ENCODE measurements at places on chromosomes 13 and 19.
A peak's percentile ranks its signal among the peaks of the same experiment; 100 is the strongest.

DNA sequence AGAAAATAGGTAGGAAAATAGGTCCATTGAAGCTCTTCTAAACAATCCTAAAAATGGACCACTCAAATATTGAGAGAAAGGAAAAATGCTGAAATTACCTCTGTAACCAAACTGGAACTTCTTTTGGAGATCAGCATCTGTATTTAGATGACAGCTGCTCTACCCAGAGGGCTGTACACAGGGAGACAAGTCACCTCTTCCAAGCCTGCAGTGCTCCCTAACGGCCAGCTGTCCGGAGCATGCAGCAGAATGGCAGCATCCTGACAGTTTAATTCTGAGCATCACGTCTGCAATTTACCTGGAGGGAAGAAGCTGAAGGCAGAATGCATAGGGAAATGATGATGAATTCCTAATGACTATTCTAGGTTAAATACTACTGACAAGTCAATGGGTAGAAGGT, 62.8 kb upstream of the DIAPH3 start:
- DNase-seq = no peak

- no peak for DNase-seq
These were observed 29.0 kb downstream of the DZIP1 start for GRCh38 chr13:95615539-95615938.

- no peak for DNase-seq
These were observed 26.7 kb downstream of the ADPRHL1 start for GRCh38 chr13:113426591-113426986.

DNA sequence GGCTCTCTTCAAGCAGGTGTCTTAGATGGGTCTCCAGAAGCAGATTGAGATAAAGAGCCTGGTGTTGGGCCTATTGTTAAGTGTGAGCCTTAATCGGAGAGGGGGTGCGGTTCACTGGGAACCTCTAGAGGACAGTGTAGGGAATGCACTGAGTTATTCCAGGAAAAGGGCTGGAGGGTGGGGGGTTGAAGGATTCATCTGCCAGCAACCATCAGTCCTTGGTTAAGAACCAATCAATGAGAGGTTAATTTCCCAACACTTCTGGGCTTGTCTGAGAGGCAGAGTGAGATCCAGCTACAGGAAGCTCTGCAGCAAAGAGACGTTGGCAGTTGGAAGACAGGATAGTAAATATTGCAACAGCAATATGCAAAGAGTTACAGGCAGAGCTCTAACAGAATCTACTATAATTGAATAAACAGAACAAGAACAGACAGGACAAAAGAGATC, 28.7 kb downstream of the CYP4F2 start:
- peak; percentile 36 for DNase-seq

GRCh38 chr19:54026656-54027055, 35.2 kb downstream of the CACNG6 start:
- DNase-seq = no peak

DNA sequence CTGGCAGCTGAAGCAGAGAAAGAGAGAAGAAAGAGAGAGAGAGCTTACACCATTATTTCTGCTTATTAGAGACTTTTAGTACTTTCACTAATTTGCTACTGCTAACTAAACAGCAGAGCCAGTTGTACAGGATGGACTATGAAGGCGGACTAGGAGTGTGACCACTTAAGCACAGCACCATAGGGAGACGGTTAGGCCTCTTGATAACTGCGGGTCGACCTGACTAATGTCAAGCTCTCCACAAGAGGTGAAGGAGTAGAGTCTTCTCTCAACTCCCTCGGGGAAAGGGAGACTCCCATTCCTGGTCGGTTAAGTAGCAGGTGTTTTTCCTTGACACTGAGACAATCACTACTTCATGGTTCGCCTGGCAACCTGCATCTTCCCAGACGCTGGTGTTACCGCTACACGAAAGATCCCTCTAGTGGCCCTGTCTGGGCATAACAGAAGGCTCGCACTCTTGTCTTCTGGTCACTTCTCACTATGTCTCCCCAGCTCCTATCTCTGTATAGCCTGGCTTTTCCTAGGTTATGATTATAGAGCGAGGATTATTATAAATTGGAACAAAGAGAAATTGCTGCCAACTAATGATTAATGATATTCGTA, 5.3 kb upstream of the PSG7 start:
- no peak for DNase-seq

- DNase-seq = no peak
These were observed 2.8 kb upstream of the CERS4 start for GRCh38 chr19:8206147-8207087.

DNA sequence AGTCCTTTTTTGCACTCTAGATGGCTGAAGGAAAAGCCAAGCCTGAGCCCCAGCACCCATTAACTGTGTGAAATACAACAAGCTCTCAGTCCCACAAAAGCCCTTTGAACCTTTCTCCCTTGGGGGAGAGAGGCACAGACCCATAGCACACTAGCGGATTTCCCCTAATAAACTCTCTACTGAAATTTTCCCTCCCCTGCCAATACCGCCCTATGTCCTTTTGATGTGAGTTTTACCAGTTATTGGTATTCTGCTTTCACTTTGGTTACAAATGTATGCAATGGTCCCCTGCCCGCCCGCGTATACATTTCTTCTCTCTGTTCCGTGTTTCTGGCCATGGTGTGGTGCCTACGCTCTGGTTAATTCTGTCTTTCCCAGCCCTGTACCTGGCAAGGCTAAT, 54.0 kb upstream of the MYO16 start:
- DNase-seq = no peak

- peak; percentile 59 for DNase-seq
These were observed 20.3 kb upstream of the AKT2 start for GRCh38 chr19:40305403-40305802.

DNA sequence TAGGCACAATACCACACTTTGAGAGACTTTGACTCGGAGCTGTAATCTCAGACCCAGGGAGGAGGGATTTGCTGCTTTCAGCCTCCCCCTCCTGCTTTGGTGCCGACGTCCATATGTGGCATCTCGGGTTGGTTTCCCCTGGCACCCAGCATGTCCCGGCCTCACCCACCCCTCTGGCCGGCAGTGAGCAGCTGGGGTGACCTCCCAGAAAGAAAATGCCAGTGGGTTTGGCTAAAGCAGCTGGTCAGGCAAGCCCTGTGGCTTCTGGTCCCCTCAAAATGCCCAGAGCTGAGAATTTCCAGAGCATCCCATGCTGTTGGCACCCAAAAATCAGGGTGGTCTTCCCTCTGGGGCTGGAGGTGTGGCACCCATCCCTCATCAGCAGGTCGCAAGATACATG, 34.1 kb downstream of the INSR start:
- no peak for DNase-seq

DNA sequence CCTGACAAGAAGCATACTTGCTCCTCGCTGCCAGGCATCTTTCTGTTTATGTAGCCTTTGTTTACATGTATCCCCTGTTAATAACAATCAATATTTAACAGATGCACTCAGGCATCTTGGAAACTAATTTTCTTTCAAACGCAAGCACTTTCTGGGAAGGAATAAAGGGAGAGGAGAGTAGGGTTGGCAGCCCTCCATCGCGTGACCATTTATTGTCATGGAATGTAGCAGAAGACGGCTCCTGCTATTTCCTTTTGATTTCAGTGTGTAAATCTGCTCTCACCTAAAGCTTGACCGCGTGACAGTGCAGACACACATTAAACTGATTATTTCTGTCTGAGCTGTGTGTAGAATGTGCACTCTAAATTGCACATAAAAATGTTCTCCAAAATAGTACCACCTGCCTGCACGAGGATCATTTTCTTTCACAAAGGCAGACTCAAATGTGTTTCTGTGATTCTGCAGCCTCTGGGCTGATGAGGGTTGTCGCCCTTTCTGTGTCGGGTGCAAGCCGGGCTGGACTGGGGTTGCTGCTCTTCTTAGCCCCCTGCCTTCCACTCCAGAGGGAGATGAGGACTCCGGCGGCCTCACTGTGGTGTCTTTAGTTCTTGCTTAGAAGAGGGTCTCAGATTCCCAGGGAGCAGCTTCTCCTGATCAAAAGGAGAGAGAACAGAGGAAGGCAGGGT, 223.5 kb upstream of the MAB21L1 start:
- DNase-seq = peak; percentile 58

GRCh38 chr19:5477451-5478215, 22.4 kb downstream of the ZNRF4 start:
- DNase-seq = no peak

- no peak for DNase-seq
These were observed 6.1 kb upstream of the NANOS3 start for GRCh38 chr19:13870873-13871272.

DNA sequence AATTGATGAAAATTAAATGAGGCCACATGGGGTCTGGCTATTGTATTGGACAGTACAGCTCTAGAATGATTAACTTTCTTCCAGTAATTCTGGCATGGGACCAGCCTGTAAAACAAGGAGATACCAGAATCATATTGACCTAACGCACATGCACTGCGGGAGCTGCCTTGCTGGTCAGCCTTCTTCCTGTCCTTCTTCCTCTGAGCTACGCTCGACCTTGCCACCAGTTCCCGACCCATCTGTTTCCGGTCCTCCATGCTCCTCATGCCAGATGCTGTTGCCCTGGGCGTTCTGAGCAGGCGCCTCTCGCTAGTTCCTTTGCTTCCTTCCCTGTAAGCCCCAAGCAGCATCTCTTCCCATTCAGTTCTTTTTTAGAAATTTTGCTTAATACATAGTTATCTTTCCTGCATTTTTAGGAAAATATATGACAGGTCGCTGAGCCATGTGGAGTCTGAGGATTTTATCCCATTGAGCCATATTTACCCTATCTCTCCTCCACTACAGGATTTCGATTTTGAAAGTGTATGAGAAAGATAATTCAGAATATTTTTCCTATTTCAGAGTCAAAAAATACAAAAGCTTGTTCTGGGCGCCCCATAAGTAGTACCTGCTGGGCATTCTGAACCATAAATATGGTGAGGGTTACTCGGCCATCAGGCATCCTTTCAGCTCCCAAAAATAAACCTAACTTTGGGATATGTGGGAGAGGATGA, 38.6 kb downstream of the TNFRSF19 start:
- no peak for DNase-seq

GRCh38 chr13:99459099-99459850, 42.0 kb upstream of the TM9SF2 start:
- DNase-seq = no peak

DNA sequence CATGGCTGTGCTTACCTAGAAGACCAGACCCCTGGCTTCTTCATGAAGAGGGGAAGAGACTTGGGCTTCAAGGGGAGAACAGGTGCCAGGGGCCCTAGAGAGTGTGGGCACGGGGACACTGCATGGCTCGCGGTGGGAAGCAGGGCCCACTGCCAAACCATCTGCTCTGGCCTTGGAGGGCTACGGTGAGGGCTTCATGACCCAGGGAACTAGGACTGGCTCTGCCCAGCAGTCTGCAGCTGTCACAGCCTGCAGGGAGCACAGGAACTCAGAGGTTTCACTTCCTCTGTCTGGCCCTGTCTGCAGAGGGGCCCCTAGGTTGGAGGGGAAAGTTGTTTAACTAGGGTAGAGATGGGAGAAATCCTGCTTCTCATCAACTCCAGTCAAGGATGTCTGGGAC, 4.3 kb downstream of the ERCC1 start:
- DNase-seq = no peak

- DNase-seq = no peak
These were observed 4.3 kb upstream of the RAP2A start for GRCh38 chr13:97429681-97430081.

GRCh38 chr13:110444226-110444653, 117.3 kb downstream of the RAB20 start:
- peak; percentile 43 for DNase-seq

- DNase-seq = no peak
These were observed 132.7 kb upstream of the KL start for GRCh38 chr13:32883474-32883873.

GRCh38 chr13:53703371-53704080, 674.9 kb downstream of the OLFM4 start:
- DNase-seq = no peak

DNA sequence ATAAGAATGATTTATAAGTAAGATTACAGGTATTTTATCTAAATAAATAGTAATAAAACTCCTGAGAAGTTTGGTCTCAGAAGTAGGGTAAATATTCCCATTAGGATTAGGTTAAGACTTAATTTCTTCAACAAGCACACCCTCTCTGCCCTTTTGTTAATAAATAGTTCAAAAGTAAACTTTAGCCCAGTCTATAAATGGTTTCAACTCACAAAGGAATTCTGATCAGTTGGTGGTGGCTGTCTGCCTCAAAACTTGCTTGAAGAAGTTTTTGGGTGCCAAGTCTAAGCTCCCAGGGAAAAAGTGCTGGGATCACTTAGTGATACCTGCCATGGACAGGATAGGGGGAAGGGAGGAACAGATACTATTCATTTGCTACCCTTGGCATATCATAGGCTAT, 22.9 kb downstream of the MBNL2 start:
- DNase-seq = no peak

DNA sequence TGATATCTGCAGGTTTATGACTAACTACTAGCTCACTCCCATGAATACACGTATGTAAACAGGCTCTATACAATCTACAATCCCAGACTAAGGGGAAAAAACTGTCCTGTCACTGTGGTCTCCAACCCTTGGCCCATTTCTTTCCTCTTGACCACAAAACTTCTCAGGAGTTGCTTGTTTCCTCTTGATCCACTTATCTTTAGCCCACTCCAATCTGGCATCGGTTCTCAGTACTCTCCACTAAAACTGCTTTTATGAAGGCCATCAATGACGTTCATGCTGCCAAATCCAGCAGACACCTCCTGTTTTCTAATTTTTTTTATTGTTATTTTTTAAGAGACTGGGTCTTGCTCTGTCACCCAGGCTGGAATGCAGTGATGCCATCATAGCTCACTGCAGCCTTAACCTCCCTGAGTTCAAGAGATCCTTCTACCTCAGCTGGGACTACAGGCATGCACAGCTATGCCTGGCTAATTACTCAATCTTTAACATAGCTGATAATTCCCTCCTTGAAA, 31.9 kb upstream of the USPL1 start:
- DNase-seq = no peak

GRCh38 chr19:4099041-4099764, 24.7 kb downstream of the MAP2K2 start:
- DNase-seq = no peak

DNA sequence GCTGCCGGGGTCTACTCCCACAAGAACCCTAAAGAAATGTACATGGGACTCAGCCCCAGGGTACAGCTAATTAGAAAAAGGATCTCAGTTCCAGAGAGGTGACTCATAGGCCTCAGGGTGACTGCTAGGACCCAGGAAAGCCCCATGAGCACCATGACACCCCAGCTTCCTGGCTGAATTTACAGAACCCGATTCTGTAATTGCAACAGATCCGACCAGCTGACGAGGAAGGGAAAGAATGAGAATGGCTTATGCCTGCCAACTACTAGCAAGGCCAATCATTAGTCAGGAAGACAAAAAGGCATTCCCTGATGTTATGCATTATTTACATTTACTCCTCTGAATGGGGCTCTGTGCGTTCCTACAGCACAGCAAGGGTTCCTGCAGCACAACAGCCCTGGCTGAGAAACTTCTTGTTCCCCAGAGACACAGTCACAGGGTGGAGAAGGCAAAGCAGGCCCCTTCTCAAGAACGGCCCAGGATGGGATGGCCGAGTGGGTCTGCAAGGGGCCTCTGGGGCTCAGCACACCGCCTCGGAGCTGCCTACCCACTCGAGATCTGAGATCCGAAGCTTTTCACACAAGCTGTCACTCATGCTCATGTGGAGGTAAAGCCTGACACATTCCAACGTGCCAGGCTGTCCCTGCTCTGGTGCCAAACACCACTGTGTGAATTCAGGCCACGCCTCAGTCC, 27.2 kb downstream of the PBX4 start:
- peak; percentile 15 for DNase-seq
